ENCODE measurements at places on chromosomes 7 and 10.

- no peak for DNase-seq
Measured at GRCh38 chr7:74306730-74307469, 17.7 kb downstream of the CLIP2 start.

- no peak for DNase-seq
Measured at GRCh38 chr7:46530081-46530750, 609.1 kb upstream of the IGFBP3 start.

DNA sequence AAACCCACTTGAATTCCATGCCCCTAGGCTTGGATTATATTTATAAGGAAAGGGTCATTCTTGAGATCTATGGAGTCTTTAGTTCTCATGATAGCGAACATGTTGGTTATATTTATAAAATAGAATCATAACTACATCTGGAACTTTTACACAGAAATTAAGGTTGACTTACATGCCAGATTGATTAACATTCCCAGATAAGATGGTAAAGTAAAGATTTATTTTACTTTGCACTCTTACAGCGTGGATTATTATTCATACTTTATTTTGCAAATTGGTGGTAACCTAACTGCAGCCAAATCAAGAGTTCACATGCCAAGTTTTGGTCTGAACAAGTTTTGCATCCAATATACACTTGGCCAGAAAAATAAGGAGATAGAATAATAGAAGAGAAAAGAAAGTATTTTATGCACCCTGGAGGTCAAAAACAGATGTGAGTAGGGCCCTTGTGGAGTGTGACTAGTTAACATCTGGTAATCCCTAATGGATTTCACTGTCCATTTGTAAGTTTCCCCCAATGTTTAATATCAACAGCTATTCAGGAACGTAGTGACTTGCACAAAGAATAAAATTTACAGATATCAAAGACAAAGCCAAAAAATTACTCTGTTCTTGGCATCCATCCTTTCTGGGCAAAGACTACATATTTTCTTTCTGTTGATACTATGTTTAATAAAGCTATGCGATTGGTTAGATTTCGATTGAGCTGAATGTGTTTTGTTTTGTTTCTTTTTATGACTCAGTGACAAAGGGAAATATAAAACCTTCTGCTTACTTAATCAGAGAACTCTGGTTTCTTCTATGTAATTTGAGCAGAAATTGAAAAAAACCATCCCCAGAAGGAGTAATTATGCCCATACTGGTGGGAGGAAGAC is 10.1 kb upstream of the TMEM26 start:
- DNase-seq = no peak

- no peak for DNase-seq
Measured at GRCh38 chr7:94429153-94429552, 34.5 kb downstream of the COL1A2 start.

DNA sequence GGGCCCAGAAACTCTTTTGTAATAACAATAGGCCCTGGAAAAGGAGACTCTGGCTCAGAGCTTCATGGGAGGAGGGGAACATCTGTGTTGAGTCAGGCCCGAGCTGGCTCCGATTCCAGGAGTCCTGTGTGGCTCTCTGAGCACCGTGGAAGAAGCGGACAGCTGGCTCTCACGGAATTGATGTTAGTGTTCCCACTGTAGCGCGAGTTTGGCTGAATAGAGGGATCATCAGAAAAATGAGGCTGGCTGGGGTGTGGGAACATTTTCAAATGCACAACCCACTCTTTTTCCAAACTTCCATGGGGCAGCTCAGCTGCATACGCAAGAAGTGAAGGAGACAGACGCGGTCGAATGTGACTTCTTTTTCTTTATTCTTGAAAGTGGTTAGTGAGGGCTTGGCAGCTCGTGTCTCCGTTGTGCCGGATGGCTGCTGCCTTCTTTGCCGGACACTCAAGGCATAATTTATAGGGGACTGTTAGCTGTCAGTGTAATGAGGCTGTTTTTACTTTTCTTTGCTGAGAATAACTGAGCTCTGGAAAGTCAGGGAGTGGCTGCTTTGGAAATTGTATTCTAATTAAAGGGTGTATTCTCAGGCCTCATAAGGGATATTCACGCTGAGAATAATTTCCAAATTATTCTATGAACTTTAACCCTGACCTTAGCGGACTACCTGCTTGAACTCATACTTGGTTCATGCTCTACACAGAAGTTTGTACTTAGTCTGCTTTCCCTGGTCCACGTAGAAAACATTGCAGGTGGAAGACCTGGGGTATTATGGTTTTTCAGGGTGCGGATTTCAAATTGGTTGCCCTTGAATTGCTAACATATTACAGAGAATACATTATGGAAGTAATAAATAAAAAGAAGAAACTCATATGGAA is 23.1 kb downstream of the MDFIC start:
- no peak for DNase-seq

GRCh38 chr10:127196282-127197153 is at the start of gene INSYN2A:
Gene INSYN2A (minus strand): TSS chr10:127196591. CDS start chr10:127176395, 20,196 bp downstream.
- DNase-seq = peak; percentile 1

DNA sequence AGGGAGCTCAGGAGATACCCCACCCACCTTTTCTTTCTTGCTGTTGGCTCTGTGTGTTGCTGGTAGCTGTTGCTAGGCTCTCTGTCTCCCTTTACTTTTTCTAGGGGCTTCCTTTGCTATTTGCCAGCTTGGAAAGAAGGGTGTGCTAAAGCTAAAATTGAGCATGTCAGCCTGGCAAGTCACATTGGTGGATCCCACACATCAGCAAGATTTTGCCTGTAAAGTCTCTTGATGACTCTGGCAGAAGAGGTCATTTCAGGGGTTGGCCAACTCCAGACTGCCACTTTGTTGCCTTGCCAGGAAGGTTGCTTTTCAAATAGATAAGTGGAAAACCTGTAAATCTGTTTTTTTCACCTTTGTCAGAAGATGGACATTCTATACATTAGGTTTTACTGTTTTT is 9.9 kb downstream of the CCNY start:
- no peak for DNase-seq

- no peak for DNase-seq
Measured at GRCh38 chr10:124484031-124484430, 22.4 kb downstream of the LHPP start.

DNA sequence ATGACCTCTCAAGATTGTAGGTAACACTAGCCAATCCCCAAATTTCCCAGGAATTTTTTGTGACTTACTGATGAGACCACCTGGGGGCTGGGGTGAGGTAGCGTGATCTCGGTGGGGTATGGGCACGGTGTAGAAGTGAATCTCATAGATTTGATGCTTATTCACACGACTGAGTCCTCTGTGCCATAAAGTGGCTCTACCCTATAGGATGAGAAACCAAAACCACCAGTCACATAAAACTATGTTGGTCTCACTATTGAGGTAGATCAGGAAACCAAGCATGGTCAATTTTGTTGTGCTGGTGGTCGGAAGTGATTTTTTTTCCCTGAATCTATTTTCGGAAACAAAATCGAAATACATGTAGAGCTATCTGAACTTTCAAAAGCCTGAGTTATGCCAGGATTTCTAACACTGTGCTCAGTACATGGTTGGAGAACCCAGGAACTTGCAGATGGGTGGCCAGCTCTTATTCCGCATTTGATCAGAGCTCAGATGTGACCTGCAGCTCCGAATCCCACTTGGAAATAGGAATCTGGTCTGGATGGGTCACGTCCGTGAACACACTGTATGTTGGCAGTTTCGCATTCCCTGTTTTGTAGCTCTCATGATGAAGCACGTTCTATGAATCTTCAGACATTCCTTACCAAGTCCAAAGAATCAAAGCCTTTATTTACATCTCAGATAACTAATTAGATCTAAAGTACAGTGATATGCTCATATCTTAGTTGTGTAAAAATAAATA is 261.5 kb downstream of the KLF6 start:
- no peak for DNase-seq

- no peak for DNase-seq
Measured at GRCh38 chr7:21215307-21215706, 212.6 kb upstream of the SP4 start.

DNA sequence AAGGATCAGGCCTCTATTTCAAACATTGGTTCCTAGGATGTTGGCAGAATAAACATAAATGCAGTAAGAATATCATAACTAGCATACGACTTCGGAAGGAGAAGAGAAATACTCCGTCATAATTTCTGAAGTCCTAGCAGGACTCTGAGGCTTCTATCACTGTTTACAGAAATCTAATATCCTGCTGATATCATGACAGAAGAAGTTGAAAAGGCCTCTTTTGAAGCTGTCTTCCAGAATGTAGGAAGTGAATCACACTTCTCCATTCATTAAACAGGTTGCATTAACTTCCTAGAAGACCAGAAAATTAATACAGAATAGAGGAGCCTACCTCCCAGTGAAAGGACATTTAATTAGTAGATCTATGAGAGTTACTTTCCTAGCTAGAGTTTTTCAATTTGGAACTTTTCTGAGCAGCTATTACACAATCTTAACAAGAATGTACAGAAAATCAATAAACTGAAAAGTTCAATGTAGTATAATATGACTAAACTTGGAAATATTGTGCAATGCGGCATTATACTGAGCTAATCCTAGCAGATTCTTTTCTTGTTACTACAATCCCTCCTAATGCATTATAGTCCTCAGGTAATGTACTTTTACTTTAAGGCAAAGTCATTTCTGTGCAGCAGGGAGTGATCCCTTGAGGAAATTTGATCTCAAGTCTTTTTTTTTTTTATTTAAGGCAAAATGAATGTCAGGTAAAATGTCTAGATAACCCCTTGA is 622.6 kb upstream of the CELF2 start:
- no peak for DNase-seq

GRCh38 chr7:38323156-38323555 is 49.7 kb upstream of the TARP start:
- DNase-seq = no peak

DNA sequence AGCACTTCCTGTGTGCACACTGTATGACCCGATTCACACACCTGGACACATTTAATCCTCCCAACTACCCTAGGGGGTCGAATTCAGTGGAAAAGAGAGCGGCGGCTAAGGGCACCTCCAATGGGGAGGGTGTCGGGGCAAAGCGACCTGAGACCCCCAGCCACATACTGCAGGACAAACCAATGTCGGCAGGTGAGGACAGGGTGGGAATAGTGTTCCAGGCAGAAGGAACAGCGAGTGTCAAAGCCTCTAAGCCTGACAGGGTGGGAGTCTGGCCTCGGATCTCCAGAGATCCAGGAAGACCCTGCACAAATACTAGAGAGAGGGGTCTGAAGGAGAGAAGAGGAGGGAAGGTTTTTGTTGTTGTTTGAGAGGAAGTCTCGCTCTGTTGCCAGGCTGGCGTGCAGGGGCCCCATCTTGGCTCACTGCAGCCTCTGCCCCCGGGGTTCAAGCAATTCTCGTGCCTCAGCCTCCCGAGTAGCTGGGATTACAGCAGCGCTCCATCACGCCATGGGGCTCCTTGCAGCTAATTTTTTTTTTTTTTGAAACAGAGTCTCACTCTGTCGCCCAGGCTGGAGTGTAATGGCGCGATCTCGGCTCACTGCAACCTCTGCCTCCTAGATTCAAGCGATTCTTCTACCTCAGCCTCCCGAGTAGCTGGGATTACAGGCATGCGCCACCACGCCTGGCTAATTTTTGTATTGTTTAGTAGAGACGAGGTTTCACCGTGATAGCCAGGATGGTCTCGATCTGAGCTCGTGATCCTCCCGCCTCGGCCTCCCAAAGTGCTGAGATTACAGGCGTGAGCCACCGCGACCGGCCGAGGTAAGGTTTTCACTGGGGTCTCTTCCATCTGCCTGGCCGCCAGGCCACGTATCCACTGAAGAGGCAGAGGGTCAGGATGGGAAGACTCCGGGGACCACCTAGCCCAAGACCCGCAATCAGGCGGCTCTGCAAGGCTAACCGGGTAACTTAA is 1.2 kb upstream of the ARPC1B start:
- DNase-seq = no peak

GRCh38 chr10:119427263-119427864 is 115.2 kb downstream of the RGS10 start:
- DNase-seq = no peak

- no peak for DNase-seq
Measured at GRCh38 chr7:84216472-84216871, 21.9 kb upstream of the SEMA3A start.

DNA sequence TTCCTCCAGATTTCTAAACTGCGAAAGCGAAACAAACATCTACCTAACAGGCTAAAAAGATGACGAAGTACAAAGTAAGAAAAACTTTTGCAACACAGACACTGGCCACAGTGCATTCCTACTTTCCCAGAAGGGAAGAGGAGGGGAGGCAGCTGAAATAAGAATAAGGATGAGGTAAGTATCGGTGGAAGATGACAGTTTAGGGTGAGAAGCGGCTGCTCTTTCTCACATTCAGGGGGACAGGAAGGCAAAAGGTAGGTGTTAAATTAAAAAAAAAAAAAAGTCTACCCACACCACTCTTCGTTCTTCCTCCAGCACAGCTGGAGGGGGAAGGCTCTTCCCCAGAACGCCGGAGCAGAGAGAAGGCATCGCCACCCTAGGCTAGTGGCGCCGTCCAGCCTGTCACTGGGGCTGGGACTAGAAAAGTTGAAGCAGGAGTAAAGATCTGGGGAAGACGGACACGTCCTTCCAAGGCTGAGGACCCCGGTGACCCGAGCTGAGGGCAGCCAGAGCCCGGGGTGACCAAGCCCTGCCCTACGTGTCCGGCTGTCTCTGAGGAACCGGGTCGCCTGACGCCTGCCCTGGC is 846 bp downstream of the DNAJC1 start:
- no peak for DNase-seq

- no peak for DNase-seq
Measured at GRCh38 chr7:98133181-98133580, 26.5 kb downstream of the LMTK2 start.

- peak; percentile 12 for DNase-seq
Measured at GRCh38 chr7:24381894-24382505, 98.0 kb downstream of the NPY start.

GRCh38 chr7:40482845-40483244 is 348.0 kb downstream of the SUGCT start:
- DNase-seq = no peak

DNA sequence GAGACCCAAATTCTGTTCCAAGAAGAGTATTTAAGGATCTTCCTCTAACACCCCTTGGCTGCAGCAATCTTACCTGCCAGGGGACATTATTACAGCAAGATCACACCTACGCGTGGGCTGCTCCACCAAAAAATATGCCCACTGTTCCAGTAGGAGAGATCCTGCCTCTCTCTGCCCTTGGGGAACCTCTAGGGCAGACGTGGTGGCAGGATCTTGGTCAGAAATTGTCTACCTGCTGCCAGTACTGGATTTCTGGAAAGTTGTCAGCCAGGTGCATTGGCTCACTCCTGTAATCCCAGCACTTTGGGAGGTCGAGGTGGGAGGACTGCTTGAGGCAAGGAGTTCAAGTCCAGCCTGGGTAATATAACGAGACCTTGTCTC is 259.0 kb downstream of the CALN1 start:
- no peak for DNase-seq

DNA sequence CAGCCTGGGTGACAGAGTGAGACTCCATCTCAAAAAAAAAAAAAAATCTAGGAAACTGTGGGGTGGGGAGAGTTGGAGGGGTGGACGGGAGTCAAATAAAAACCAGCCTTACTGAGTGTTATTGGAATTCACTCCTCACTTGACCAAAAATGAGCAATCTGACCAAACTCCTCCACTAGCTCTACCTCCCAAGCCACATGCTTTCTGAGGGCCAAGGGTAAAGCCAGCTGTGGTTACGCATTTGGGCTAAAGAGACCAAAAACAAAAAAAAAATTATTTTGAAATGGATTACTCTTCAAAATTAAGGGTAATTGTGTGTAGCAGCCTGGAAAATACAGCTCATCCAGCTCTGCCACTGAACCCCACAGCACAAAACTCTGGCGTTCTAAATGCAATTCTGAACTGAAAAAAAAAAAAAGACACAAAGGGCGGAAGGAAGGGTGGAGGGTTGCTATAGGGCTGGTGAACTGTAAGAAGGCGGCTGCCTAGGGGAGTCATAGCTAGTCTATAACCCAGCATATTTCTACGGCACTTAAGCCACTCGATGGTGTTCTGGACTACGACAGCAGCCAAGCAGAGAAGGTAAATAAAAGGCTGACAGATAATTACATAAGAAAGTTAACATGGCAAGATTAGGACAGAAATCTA is 7.8 kb downstream of the ELMO1 start:
- no peak for DNase-seq
